GM18507 (cell line): ENCODE measurements at places on chromosomes 7 and 10.

DNA sequence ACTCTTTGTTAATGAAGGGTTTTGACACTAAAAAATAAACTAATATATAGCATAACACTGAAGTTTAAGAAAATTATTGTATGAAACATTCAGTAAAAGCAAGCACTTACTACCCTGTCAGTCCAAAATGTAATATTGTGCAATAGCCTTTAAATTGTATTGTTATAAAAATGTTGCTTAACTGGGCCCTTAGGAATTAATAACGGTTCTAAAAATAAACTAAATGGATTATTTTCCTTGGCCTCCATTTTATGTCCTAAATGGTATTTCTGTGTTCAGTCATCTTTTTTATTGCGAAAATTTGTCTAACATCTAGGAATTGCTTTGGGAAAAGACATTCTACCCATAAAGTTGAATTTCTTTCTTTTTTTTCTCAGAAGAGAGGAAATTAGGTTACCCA, 49.0 kb upstream of the ABI1 start:
- DNase-seq: no peak

- DNase-seq: no peak
Measured at GRCh38 chr10:29859521-29860130, 199.8 kb downstream of the JCAD start.

DNA sequence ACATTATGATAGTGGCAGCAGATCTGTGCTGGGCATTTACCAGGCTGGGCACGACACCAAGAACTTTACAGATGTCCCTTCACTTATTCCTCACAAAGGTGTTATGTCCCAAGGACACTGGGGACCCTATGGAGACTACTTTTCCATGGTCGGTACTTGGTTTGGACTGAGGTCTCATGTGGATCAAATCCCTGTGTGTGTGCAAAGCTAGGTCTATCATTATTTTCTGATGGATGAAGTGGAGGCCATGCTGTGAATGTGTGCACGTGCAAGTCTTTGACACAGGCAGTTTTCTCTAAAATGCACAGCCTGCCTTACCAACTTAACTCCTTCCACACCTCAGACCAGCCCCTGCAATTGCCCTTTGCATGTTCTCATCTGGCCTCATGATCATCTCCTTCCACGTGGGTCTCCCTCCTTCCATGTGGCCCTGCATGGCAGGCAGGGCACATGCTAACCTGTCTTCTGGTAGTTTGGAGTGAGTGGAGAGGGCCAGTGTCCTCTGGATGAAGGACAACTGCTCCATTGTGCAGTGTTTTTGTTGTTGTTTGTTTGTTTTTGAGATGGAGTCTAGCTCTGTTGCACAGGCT, 16.0 kb upstream of the ZNF273 start:
- no peak for DNase-seq

DNA sequence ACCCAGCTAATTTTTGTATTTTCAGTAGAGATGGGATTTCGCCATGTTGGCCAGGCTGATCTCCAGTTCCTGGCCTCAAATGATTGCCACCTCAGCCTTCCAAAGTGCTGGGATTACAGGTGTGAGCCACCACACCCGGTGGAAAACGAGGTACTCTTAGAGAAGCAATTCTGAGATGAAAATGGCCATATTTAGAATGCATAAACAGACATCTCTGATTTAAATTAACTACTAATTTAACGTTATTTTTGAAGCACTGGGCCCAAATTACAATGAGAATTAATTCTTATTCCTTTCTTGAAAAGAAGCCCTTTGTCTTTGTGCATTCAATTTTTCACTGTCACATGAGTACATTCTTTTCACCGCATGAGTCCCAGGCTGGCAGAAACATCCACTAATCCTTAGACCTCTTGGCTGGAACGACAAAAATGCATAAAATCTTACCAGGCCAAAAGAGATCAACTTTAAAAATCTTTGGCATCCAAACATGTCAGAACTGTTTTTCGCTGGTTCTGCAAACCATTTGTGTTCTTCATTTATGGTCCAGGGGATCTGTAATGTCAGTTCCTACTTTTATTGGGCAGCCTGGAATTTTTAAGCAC, 60.1 kb upstream of the CAPZA2 start:
- DNase-seq: no peak

DNA sequence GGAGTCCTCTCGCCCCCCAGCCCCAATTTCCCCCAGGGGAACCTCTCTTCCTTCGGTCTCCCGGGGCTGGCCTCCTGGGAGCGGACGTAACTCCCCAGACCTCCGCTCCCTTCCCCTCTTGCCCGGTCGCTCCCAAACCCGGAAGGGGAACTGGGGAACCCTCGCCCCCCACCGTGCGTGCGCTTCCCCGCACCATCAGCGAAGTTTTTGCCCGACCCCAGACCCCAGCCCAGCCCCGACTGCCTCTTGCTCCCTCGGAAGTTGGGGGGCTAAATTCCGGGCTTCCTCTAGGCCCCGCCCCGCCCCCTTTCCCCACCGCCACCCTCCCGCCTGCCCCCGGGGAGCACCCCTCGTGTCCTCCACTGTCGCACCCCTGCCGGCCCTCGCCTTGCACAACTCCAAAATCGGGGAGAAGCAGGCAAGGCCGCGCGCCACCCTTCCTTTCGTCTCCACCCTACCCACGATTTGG, 436 bp downstream of the GNB2 start:
- no peak for DNase-seq

GRCh38 chr7:13282377-13282980, 595.0 kb downstream of the ARL4A start:
- no peak for DNase-seq
